ENCODE measurements at places on chromosomes 12 and 14.

DNA sequence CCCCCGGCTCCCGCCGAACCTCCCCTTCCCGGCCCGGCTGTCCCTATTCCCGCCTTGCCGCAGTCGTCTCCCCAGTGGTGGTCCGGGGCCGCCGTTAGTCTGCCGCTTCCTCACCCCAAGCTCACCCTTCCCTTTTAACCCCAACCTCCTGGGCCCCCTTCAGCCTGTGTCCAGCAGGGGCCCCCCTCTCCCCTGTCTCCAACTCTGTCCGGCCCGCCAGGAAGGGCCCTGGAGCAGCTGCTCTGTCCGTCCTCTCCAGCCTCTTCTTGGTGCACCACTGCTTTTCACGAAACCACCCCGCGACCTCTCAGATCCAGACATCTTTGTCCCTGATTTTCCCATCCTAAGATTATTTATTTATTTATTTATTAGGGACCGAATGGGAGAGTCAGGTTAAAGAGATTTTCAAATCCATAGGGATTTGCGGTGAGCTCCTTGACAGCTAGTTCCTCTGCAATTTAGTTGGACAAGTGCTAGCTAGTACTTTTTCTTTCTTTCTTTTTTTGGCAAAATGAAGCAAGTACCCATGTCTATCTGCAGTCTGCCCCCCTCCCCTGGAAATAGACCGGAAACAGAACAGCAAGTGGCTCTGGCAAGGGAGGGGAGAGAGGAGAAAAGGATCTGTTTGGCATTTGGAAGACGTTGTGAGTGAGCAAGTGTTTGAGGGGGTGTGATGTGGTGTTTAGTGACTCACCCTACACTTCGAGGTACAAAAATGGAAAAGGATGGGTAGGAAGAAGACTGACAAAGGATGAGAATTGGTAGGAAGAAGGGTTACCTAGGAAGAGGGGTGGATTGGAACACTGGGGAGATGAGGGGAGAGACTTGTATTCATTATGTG lies 632 bp downstream of the UBR7 start:
- DNase-seq = no peak

DNA sequence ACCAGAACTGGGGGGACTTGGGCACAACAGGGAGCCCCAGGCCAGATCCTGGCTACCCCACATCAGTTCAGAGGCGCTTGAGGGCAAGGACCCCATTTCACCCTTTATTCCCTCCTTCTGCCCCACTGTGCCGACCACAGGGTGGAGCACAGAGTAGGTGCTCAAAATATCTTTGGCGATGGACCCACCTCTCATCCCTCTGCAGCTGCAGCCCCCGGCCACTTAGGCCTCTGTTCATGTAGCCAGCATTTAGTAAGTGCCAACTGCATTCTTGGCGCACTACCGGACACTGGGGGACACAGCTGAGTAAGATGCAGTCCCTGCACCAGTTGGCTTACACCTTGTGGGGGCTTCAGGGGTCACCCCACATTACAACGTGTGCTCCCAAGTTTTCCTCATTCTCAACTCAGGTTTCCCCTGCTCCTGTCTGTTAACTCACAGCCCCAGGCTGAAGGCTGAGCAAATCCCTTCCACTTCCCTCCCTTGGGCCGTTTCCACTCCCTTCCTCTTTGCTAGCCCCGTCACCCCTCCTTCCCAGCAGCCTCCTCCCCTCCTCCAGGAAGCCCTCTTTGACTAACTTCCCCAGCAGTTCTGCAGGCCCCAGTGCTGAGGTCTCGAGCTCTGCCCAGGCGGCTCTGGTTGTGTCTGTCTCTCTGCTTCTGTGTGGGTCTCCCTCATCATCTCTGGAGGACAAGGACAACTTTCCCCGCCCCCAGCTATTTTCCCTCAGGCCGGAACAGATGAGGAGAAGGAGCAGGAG lies 26.5 kb downstream of the KRT80 start:
- no peak for DNase-seq

GRCh38 chr12:53499266-53500141 lies at the start of gene MAP3K12:
Gene MAP3K12, minus strand, starts transcription at chr12:53499458. Its CDS starts 12,067 bp downstream, at chr12:53487391.
- DNase-seq = no peak

DNA sequence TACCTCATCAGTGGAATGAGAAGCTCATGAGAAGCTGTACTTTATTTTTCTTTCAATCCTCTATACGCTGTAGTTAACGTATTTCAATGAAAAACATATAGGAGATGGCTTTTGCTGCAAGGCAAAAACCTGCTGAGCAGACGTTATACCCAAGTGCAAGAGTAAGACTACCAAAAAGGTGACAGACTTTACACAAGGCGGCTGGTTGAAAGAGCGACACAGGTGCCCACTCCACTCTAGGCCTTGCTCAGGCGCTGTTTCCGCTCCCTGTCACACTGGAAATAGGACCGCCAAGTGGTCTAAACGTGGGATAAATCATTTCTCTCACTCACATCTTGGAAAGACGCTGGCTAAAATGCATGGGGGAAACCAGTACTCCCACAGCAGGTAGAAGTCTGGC lies 54.5 kb downstream of the PPP2R5C start:
- DNase-seq = no peak

DNA sequence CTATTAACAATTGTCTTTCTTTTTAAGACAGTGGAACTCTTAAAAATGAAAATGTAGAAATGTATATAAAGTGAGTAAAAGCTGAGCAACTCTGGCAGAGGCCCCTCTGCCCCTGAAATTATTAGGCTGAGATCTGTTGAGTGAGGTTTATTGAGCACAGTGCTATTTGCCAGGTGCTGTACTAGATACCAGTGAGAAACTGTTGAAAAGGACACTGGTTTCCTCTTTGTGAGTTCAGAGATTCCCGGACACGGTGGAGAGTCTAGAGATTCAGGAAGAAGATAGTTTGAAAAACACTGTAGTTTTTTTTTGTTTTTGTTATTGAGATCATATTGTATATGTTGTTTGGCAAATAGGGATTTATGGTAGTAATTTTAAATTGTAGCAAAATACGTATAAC lies 11.2 kb downstream of the ACVR1B start:
- no peak for DNase-seq

Data from NCI-H2029 treated with DMSO at 0.1 percent for 48 hours (cell line).